NCI-H1105 treated with DMSO at 0.1 percent for 48 hours (cell line): ENCODE measurements at places on chromosomes 5 and 9.
A peak's percentile ranks its signal among the peaks of the same experiment; 100 is the strongest.

DNA sequence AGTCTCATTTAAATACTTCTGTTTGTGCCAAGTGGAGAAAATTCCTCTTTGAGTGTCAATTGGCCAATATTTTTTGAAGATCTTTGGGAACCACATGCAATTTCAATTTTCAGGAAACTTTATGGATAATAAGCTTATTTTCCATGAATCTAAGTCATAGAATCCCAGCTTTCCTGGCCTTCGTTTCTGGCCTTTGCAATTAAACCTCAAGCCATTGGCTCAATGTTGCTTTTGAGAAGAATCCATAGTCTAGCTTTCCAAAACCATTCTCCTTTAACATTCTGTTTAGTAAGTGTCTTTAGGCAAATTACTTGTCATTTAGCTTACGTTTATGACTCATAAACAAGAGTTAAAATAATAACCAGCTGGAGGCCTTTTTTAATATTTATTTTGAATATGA, 145.0 kb upstream of the FTMT start:
- no peak for DNase-seq

- no peak for DNase-seq
These were observed 2.7 kb upstream of the PTAR1 start for GRCh38 chr9:69762527-69762926.

DNA sequence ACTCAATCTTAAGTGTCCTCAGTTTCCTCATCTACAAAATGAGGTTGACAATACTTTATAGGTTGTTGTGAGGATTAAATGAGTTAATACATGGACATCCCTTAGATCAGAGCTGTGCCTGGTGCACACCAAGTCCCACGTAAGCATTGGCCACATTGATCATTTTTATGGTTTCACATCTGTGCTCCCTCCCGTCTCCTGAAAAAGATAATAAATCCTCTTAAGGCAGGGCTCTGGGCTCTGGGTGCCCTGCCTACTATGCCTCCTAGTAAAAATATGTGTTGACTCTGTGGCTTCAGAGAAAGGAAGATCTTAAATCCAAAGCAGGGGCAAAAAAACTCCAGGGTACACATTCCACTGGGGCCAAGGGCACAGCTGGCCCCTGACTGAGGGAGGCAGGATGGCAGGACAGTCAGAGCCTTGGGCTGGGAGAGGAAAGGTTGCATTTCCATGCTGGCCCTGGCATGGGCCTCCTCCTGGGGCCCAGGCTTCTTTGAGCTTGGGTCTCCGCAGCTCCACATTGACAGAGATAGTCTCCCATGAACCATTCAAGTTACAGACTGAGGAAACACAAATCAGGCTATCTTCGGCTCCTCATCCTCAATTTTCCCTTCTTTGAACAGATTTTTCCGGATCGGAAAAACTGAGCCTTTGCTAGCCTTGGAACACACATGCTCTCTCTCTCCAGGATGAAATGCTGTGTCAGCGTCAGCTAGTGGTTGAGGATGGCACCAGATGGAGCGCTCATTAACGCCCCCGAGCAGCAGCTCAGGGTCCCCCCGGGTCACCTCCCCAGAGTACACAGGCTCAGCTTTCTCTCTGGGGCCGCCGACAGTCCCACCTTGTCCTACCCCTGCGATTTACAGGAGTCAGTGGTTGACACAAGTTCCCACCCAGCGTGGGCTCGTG, 22.4 kb upstream of the KIF12 start:
- DNase-seq = no peak

DNA sequence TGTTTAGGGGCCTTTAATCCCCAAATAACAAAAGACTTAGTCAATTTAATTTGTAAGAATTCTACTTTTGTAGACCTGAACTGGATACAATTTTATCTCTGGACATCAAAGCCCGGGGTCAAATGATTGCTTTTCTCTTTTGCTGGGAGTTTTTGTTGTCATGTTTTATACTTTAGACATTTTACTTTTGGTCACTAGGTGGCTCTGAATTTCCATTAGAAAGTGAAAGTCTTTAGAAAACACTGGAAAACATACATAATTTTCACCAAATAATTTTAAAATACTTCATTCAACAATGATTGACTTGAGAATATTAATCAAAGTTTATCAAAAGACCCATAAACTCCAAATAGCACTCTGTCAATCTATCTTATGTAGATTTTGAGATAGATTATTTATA, 2.8 kb upstream of the PCA3 start:
- no peak for DNase-seq

DNA sequence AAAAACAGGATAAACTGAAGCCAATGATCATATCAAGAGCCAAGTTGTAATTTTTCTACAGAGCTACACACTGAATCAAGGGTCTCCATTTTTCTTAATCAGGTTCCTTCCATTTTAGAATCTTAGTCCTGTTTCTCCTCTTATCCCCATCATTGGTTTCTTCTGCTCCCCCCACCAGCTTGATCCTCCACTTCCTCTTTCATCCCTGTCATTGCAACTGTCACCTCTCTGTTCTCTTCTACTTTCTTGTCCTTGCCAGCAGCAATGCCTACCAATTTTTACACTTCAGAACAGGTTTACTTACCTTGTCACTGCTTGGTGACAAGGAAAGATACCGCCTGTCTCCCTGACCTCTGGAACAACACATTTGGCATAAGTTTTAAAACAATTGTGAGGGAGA, 97.3 kb downstream of the CFAP90 start:
- no peak for DNase-seq

GRCh38 chr5:3913279-3913678, 317.6 kb downstream of the IRX1 start:
- DNase-seq = no peak

GRCh38 chr9:36149197-36149596, 12.7 kb downstream of the GLIPR2 start:
- DNase-seq = no peak

GRCh38 chr9:92619601-92620300, 50.2 kb downstream of the IPPK start:
- DNase-seq = no peak

GRCh38 chr5:42309865-42310264, 113.4 kb upstream of the GHR start:
- DNase-seq = no peak

DNA sequence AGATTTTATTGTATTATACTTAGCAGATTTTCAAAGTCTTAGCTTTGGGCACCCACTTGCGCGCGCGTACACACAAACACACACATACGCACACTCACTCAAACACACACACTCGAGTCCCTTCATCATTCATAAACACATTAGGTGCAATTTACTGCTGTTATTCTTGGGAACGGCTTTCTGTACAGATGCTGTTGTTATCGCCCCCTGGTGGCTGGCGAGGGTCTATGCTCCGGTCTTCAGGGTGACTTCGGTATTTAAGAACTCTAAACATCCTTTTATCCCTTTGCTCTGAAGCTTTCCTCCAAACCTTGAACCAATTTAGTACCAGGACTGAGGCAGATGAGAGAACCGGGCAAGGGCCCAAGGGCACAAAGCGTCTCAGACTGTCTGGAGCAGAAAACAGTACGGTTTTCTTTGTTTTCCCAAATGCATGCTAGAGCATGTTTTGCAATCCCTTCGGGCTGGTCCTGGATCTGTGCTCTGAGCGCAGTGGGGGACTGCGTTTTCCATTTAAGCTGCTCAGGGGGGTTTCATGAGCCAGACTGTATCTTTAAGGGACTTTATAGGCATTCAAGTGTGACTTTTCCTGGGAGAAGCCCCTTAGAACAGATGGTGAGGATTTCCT, 1.7 kb upstream of the SLIT3 start:
- peak; percentile 46 for DNase-seq

DNA sequence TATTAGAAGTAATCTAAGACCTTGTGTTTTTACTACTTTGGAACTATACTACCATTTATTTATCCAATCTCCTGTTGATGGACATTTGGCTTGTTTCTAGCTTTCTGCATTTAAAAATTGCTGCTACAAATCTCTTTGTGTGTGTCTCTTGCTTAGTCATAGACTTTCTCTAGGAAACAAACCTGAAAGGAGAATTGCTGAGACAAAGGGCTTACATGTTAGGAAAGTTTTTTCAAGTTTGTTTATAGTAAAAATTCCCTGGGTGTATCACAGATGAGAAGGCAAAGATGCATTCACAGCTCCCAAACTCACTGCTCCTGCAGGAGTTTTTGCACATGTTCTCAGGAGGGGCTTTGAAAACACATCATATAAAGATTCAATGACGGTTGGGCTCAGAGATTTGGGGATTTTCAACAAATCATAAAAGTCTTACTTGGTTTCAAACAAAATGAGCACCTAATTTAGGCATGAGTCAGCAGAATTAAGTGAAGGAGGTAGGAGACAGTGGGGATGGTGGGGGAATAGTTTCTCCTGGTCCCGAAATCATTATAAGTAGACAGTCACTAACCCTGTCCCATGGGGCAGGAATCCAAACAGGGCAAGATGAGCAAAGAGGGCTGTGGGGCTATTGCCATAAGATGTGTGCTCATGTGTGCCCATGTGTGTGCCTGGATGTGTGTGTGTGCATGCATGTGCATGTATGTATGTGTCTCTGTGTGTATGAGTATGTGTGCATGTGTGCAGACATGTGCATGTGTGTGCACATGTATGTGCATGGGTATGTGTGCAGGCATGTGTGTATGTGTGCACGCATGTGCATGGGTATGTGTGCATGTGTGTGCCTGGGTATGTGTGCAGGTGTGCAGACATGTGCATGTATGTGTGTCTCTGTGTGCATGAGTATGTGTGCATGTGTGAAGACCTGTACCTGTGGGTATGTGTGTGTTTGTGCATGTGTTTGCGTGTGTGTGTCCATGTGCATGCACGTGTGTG, 43.4 kb upstream of the S1PR3 start:
- DNase-seq = no peak

GRCh38 chr9:121735793-121736770, 84.6 kb downstream of the DAB2IP start:
- DNase-seq = no peak

DNA sequence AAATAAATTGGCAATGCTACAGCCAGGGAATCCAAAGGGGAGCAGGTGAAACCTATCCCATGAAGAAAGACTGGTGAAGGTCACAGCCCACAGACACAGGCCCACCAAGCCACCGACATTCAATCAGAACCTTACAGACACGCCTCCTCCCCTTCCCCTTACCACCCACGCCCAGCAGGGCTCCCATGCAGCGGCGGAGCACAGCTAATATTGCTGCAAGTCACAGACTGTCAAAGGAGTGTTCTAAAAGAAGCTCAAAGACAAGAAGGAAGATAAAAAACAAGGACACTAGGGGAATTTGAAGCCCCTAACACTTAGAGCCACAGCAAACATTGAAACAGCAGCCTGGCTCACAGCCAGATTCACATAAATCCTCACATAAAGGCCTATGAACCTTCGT, 91.2 kb downstream of the MED10 start:
- DNase-seq = no peak

DNA sequence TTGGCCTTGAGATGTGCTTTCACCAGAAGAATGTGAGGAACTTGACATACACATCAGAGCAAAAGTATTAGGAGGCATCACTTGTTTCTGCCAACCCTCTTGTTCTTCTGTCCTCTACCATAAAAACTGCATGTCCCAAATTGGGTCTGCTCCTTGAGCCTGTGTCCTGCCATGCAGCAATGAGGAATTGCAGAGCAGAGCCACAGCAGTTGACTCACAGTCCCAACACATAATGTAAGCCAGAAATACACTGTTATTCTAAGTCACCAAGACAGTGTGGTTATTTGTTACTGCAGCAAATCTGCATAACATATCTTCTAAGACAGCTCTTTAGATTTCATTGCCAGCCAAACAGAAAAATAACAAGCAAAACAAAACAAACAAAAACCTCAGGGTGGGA, 598.2 kb downstream of the PRELID2 start:
- no peak for DNase-seq

- peak; percentile 42 for DNase-seq
These were observed 218.2 kb downstream of the MAST4 start for GRCh38 chr5:66814146-66814991.

- no peak for DNase-seq
These were observed 14.0 kb upstream of the DENND4C start for GRCh38 chr9:19216466-19216865.

GRCh38 chr5:190366-191035, 794 bp upstream of the LRRC14B start:
- no peak for DNase-seq

- DNase-seq = no peak
These were observed 16.5 kb downstream of the GRXCR2 start for GRCh38 chr5:145856285-145856818.

- no peak for DNase-seq
These were observed 127.8 kb downstream of the MSX2 start for GRCh38 chr5:174852143-174852542.

- no peak for DNase-seq
These were observed 13.0 kb downstream of the GSN start for GRCh38 chr9:121280715-121281613.

DNA sequence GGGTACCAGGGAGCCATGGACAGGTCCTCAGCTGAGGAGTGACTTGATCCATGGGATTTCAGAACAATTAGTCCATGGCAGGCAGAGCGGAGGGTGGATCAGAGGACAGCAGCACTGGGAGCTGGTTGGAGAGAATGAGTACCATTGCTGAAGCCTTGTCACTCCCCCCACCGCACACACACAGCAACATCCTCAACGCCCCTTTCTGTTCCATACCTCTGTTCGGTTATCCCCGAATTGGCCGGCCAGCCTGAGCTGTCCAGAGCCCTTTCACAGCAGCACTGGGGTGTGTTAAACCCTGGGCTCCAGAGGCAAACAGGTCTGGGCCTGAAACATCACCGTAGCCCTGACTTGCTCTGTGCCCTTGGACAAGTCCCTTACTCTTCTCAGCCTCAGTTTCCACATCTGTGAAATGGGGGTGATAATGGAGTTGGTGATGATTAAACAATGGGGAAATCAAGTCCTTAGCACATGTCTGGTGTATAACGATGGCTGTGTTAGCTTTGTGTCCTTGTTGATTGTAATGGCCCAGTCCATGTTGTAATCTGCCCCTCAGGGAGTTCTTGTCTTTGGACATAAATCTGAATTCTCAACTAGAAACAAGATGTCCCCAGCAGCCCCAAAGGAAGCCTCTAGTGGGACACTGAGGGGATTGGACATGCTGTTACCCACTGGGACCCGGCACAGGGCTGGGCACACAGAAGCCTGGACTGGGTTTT, 16.9 kb downstream of the GSN start:
- no peak for DNase-seq

DNA sequence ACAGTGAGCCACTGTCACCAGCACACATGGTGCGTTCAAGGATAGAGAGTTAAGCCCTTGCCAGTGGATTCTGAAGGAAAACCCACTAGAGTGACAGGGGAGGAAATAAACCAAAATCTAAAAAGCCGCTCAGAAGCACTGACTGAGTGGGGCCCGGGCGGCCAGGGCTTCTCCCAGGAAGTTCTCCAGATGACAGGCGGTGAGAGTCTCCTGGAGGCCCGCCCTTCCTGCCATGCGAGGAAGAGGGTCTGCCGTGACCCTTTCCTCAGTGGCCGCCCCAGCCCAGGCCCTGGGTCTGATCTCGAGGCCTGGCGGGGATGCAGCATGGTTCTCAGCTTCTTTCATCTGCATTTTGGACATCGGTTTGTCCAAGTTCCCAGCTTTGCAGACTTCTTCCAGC, 14.9 kb downstream of the OLFM1 start:
- no peak for DNase-seq

- no peak for DNase-seq
These were observed 365.9 kb downstream of the MLLT3 start for GRCh38 chr9:20256284-20256948.
